Thymus (tissue), 14 donors: ENCODE measurements at places on chromosomes 16 and 17.

GRCh38 chr17:43952351-43952723 lies 1.4 kb downstream of the PYY start:
- no peaks in the 10 kb centered on the region for H3K36me3 ChIP-seq
- no peak overlapping the region for H3K4me3 ChIP-seq
- no peak overlapping the region for H3K27ac ChIP-seq
- peaks cover 74% of the 10 kb centered on the region for H3K27me3 ChIP-seq

GRCh38 chr17:21380659-21381058 lies 4.5 kb downstream of the KCNJ12 start:
- no peaks in the 10 kb centered on the region for H3K36me3 ChIP-seq
- H3K4me3 ChIP-seq = no peak overlapping the region
- no peak overlapping the region for H3K27ac ChIP-seq
- peaks cover 36% of the 10 kb centered on the region for H3K27me3 ChIP-seq
- DNase-seq = no peak

- peaks cover 2% of the 10 kb centered on the region for H3K27me3 ChIP-seq
- no peaks in the 10 kb centered on the region for H3K4me1 ChIP-seq
- H3K36me3 ChIP-seq = no peaks in the 10 kb centered on the region
- H3K27ac ChIP-seq = no peak overlapping the region
- DNase-seq = no peak
Observed at GRCh38 chr16:54957403-54958166, 26.9 kb downstream of the IRX5 start.

DNA sequence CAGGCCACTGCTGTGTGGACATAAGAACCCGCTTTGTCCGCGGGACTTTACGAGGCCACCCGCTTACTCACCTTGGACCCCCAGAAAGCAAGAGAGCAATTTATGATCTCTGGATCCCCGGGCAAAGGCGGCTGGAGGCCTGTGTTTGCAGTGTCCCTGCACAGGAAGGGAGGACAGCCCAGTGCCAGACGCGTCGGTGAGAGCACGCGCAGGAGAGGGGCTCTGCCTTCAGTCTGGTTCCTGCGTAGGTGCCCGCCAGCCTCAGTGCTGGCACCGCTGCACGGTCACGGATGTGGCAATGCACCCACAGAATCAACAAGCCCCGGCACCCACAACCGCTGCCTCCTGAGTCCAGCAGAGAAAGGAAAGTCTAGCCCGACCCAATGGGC lies 248.4 kb downstream of the C16orf95 start:
- H3K27me3 ChIP-seq = peaks cover 14% of the 10 kb centered on the region
- DNase-seq = no peak
- no peak overlapping the region for H3K27ac ChIP-seq
- H3K36me3 ChIP-seq = no peaks in the 10 kb centered on the region

GRCh38 chr16:67967958-67968399 lies 458 bp downstream of the SLC12A4 start:
- peak overlapping the region; percentile 79 for H3K4me3 ChIP-seq
- peaks cover 2% of the 10 kb centered on the region for H3K36me3 ChIP-seq
- no peak for DNase-seq

DNA sequence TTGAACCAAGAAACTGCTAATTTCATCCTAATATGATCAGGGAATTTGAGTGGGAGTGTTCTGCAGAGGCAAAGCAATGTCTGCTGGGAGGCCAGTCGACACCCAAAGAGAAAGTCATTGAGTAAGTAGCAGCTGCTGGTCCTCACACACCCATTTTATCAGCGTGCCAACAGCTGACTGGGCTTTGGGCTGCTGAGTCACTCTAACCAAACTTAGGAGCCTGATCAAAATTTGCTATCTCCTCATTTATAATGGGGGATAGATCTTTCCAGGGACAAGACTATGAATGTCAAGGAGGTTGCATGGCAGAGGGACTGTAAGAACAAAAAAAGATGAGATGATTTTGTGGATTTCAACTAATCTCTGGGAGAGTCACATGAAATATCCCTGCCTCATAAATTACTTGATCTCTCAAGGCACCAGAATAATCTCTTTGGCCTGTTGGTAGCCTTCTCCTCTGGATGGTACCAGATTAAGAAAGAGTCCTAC lies 32.9 kb downstream of the CPSF4L start:
- H3K27me3 ChIP-seq = no peaks in the 10 kb centered on the region
- H3K36me3 ChIP-seq = no peaks in the 10 kb centered on the region
- H3K27ac ChIP-seq = no peak overlapping the region
- H3K4me1 ChIP-seq = peaks cover 18% of the 10 kb centered on the region
- no peak for DNase-seq
- no peak overlapping the region for H3K4me3 ChIP-seq

DNA sequence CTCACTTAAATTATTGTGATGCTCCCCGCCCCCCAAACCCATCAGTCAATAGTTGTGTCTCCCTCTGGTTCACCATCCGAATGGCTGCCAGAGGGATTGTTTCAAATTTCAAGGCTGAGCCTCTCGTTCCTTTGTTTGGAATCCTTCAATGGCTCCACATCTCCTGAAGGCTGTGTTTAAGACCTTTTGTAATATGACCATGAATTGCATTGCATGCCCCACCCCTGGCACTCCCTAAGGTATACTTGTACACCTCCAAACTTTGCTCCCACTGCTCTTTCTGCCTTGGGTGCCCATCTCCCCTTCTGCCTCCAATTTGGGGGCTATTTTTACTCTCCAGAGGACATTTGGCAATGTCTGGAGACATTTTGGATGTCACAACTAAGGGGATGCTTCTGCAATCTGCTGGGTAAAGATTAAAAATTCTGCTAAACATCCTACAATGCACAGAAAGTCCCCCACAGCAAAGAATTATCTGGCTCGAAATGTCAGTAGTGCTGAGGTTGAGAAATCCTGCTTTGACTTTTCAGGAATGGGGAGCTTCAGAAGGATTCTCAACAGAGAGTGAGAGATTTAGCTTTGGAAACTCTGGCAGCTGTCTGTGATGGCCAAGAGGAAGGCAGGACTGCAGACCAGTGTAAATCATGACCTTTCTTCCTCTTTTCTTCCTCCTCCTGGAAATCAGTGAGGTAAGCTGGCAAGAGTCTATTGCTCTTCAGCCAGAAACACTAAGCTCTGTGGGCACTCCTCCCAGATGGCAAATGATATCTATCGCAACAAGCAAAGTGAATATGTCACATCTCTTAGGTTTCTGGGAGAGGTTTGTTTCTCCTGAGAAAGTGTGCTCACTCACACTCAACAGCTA lies 8.7 kb upstream of the IL4R start:
- no peak for DNase-seq
- H3K4me3 ChIP-seq = no peak overlapping the region
- no peaks in the 10 kb centered on the region for H3K36me3 ChIP-seq
- no peaks in the 10 kb centered on the region for H3K4me1 ChIP-seq
- H3K27ac ChIP-seq = no peak overlapping the region
- no peaks in the 10 kb centered on the region for H3K27me3 ChIP-seq

GRCh38 chr17:40727447-40728231 lies 24.1 kb upstream of the KRT24 start:
- H3K27me3 ChIP-seq = peaks cover 3% of the 10 kb centered on the region
- no peaks in the 10 kb centered on the region for H3K4me1 ChIP-seq
- H3K36me3 ChIP-seq = no peaks in the 10 kb centered on the region
- no peak for DNase-seq
- H3K27ac ChIP-seq = no peak overlapping the region

GRCh38 chr17:50181144-50181543 lies 15.3 kb downstream of the SGCA start:
- no peak overlapping the region for H3K4me3 ChIP-seq
- no peak overlapping the region for H3K27ac ChIP-seq
- H3K4me1 ChIP-seq = peaks cover 3% of the 10 kb centered on the region
- no peaks in the 10 kb centered on the region for H3K27me3 ChIP-seq
- no peaks in the 10 kb centered on the region for H3K36me3 ChIP-seq

GRCh38 chr17:48576479-48577309 lies 1.5 kb downstream of the HOXB4 start:
- H3K4me1 ChIP-seq = peaks cover 33% of the 10 kb centered on the region
- no peak for DNase-seq
- H3K36me3 ChIP-seq = no peaks in the 10 kb centered on the region
- no peak overlapping the region for H3K27ac ChIP-seq

GRCh38 chr16:83070416-83071209 lies 443.8 kb downstream of the CDH13 start:
- no peaks in the 10 kb centered on the region for H3K4me1 ChIP-seq
- DNase-seq = no peak
- H3K4me3 ChIP-seq = no peak overlapping the region

DNA sequence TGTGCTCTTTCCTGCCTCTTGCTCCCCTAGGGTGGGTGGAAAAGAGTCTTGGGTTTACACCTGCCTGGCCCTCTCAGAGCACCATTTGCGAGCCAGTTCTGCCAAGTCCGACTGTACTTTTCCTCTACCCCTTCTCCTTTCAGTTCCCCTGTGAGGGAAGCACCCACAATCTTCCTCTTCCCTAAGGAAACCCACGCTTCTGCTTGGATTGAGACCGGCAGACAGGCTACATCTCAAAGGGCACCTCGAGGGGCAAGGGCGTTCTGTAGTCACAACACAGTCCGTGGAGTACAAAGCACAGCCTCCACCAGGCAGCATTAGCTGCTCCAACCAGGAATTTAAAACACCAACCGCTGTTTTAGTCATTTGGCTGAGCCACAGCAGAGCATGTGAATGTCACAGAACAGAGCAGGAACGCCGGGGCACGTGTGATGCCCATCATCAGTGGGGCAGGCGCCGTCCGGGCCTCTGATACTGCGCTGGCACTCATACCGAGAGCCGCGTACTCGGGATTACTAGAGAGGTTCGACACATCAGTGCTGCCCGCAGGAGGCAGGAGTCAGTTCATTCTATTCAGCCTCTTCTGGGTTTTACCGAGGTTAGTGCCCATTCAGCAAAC lies 13.7 kb upstream of the MNT start:
- no peaks in the 10 kb centered on the region for H3K27me3 ChIP-seq
- peaks cover 25% of the 10 kb centered on the region for H3K36me3 ChIP-seq
- H3K4me1 ChIP-seq = no peaks in the 10 kb centered on the region
- no peak overlapping the region for H3K27ac ChIP-seq
- H3K4me3 ChIP-seq = no peak overlapping the region

DNA sequence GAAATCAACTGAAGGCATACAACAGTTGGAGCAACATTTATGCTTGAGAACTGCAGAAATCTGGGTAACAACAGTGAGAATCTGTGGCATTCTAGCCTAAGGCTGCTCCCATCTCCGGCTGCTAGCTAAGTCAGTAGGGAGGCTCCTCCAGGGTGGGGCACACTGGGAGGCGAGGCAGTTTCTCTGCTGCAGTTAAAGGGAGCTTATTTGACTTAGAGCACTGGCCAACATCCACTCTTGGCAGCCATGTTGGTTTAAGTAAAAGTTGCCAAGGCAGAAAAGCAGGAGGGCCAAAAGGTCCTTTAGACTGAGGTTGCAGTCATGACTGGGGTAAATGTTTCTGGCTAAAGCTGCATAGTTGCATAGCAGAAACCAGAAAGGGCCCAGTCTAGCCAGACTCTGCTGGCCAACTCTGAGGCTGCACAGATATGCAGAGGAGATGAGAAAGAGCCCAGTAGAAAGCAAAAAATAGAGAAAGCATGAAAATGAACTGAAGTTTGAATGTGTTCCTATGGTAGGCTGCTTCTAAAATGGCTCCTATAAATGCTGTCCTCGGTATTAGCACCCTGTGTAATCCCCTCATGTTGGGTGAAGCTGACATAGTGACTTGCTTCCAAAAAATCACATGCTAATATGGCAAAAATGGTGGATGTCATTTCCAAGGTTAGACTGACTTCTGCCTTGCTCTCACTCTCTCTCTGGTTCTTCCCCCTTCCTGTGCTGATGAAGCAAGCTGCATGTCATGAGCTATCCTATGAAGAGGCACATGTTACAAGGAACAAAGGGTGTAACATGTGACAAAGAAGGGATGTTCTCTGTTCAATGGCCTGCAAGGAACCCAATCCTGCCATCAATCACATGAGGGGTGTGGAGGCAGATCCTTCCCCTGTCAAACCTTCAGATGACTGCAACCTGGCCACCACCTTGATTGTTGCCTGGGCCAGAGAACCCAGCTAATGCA lies 3.7 kb upstream of the C16orf78 start:
- DNase-seq = no peak
- no peaks in the 10 kb centered on the region for H3K27me3 ChIP-seq
- no peaks in the 10 kb centered on the region for H3K36me3 ChIP-seq
- no peak overlapping the region for H3K27ac ChIP-seq
- no peaks in the 10 kb centered on the region for H3K4me1 ChIP-seq

DNA sequence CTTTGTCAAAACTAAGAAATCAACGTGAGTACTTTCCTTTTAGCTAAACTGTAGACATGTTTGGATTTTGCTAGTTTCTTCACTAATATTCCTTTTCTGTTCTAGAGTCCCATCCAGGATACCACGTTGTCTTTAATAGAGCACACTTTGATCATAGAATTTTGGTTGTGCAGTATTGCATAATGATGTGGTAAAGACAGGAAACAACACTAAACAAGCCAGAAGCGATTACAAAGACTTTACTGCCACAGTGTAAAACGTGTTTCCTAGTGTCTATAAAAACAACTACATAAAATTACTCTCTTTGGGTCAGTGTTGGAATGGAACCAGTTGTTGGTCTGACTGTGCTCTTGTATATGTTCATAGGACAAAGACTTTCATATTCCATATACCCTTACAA lies 19.3 kb downstream of the SHISA9 start:
- H3K4me3 ChIP-seq = no peak overlapping the region
- no peaks in the 10 kb centered on the region for H3K27me3 ChIP-seq
- no peak overlapping the region for H3K27ac ChIP-seq
- no peaks in the 10 kb centered on the region for H3K36me3 ChIP-seq
- no peaks in the 10 kb centered on the region for H3K4me1 ChIP-seq

DNA sequence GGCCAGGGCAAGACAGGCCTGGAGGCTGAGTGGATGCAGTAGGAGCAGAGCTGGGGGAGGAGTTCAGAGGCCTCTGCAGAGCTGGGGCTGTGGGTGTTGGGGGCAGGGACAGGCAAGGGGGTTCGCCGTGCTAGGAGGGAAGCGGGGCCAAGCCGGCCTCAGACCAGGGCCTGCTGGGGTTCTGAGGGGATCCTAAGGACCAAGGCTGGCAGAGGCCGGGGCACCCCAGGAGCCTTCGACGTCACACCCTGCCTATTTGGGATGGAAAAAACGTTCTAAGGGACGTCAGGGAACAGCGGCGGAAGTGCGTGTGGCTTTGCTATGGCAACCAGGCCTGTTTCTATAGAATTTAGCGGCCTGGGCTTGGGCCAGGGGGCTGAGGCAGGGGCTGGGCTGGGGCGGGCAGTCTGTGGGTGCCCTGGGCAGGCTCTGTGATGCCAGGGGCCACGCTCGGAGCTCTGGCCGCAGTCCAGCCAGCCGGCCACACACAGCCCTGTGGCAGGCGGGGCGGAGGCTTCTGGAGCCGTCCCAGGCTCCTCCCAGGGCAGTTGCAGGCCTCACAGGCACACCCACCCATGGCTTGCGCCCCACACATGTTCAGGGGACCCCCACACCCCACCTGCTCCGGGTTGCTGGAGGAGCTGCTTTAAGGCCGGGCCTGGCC lies 3.7 kb downstream of the TRAF7 start:
- no peak overlapping the region for H3K4me3 ChIP-seq
- no peak for DNase-seq
- no peak overlapping the region for H3K27ac ChIP-seq
- peaks cover 9% of the 10 kb centered on the region for H3K36me3 ChIP-seq
- H3K27me3 ChIP-seq = no peaks in the 10 kb centered on the region

- no peak overlapping the region for H3K4me3 ChIP-seq
- no peak for DNase-seq
- no peak overlapping the region for H3K27ac ChIP-seq
- no peaks in the 10 kb centered on the region for H3K27me3 ChIP-seq
Observed at GRCh38 chr17:63249256-63250004, 196.7 kb downstream of the CYB561 start.
